ENCODE measurements at places on chromosomes 5 and 9.
A peak's percentile ranks its signal among the peaks of the same experiment; 100 is the strongest.

GRCh38 chr9:893843-894420 is 52.4 kb downstream of the DMRT1 start:
- H3K36me3 ChIP-seq: no peaks in the 10 kb centered on the region
- H3K27ac ChIP-seq: no peak overlapping the region
- peak; percentile 72 for DNase-seq

DNA sequence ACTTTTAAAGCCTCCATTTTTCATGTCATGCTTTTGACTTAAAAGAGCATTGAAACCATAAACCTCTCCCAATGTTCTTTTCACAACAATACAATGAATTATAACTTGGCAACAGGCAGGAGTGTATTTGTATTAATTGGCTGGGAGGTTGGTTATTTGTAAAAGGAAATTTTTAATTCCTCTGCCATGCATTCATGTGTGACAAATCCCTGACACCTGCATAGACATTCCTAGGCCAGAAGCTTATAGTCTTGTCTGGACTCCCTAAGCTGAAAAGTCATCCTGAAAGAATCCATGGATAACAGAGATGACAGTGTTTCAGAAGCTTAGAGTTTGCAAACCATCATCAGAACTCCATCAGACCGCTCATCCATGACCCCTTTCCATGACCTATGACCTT is 76.3 kb upstream of the PTGER4 start:
- H3K4me1 ChIP-seq: peaks cover 8% of the 10 kb centered on the region
- no peak overlapping the region for H3K27ac ChIP-seq
- no peak overlapping the region for H3K4me3 ChIP-seq
- DNase-seq: peak; percentile 59
- H3K27me3 ChIP-seq: no peaks in the 10 kb centered on the region
- H3K36me3 ChIP-seq: no peaks in the 10 kb centered on the region

DNA sequence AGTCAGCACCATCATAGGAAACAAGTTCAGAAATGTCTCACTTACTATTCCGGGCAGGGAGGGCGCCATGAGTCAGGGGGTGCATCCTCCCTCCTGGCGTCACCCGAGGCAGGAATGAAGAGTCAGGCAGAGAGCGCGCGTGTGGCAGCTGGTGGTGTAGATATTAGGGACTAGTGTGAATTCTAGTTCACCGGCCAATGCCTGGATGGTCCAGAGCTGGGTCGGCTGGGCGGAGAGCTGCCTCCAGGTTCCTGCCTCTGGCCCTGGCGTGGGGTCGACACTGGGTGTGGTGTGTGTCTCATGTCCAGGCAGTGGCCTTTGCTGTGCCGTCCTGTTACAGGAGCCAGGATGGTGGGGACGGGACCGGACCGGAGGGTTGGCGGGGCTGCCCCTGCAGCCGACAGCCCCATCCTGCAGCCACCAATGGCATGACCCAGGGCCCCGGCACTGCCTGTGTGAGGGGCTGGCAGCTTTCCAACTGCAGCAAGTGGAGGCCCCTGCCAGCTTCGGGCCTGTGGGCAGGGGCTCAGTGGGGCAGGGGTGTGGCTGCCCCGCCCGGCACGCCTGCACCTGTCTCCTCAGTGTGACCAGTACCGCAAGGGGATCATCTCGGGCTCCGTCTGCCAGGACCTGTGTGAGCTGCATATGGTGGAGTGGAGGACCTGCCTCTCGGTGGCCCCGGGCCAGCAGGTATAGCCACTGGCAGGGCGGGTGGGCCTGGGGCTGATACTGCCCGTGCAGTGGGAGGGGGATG is 9.1 kb downstream of the DIPK1B start:
- no peak overlapping the region for H3K4me3 ChIP-seq
- no peak for DNase-seq
- H3K4me1 ChIP-seq: peaks cover 48% of the 10 kb centered on the region
- no peaks in the 10 kb centered on the region for H3K27me3 ChIP-seq
- H3K36me3 ChIP-seq: peaks cover 58% of the 10 kb centered on the region

DNA sequence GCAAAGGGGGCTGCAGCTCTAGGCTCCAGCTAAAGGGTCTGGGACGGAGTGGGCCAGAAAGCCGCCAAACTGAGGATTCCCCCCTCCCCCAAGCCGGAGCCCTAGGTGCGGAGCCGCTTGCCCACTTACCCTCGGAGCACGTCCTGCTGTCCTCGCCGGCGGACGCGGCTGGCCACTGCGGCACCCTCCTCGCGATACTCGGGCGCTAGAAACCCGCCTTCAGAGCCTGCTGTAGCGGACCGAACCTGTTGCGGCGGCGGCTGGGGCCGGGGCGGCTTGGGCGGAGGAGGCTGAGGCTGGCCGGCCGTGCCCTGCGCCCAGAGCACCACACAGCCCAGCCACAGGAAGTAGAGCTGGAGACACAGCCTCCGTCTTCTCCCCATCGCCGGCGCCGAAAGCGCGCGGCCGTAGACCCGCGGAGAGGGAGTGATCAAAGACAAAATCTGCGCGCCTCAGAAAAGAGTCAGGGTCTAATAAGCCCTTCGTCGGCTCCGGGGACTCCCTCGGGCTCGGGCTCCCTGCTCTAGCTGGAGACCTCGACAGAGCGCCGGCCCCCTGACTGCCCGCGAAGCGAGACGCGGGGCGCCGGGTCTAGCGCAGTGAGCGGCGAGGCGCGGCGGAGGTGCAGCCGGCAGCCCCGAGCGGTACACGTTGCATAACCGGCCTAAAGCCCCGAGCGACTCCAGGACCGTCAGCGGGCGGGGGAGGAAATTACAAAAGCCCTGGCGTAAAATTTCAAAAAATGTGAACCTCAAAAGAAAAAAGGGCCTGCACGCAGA is 635 bp downstream of the FBN2 start:
- H3K27me3 ChIP-seq: peaks cover 19% of the 10 kb centered on the region
- no peaks in the 10 kb centered on the region for H3K36me3 ChIP-seq
- DNase-seq: peak; percentile 76
- peak overlapping the region; percentile 79 for H3K4me3 ChIP-seq

- no peak overlapping the region for H3K27ac ChIP-seq
- H3K4me1 ChIP-seq: peaks cover 14% of the 10 kb centered on the region
- peak; percentile 81 for DNase-seq
- H3K36me3 ChIP-seq: no peaks in the 10 kb centered on the region
- H3K4me3 ChIP-seq: no peak overlapping the region
Measured at GRCh38 chr5:111976705-111977435, 219.9 kb upstream of the NREP start.

Data from muscle of leg (tissue), 16 donors.